Renal cortical epithelial cell (primary cell): ENCODE measurements at places on chromosomes 6 and 20.

GRCh38 chr6:5045416-5045815 lies 39.7 kb upstream of the PPP1R3G start:
- DNase-seq: no peak

- no peak for DNase-seq
Measured at GRCh38 chr6:88045521-88046136, 2.0 kb upstream of the SPACA1 start.

DNA sequence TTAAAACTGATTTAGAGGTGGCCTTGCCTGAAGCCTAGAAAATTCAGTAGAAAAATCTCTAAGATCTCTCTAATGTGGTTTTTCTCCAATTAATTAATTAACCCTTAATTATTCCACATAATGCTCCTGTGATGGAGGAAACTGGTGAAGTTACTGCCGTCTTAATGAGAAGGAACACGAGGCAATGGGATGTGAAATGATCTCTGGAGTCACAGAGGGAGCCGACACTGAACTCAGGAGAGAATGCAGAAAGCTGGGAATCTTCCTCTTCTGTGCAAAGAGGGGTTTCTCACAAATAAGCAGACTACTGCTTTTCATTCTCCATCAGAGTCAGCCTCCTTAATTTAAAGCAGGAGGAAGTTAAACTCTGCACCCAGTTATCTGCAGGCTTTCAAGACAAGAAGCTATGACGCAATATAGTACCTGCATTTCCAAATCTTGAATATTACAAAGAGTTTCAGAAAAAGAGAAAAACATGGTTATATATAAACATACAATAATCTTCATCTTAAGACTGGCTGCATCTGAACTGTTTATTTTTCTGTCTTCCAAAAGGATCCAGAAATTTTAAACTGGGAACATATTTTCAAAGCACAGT lies 18.1 kb upstream of the SNRPB2 start:
- no peak for DNase-seq

- DNase-seq: peak; percentile 95
Measured at GRCh38 chr6:25173951-25174474, 105.2 kb upstream of the CARMIL1 start.

DNA sequence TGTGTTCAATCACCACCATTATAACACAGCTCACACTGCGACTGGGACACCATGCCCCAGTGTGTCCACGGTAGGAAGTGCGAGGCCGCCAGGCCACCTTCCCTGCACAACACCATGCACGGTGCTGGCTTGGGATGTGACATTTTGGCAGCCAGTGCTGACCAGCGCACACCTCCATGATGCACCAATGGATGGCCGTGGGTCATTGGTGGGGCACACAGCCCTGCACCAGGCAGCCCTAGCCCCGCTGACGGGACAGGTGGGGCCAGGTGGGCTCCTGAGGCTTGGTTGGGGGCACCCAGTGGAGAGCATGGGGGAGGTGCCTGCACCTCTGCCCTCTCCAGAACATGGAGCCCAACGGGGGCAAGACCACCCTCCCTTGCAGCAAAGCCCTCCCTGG lies 18.2 kb upstream of the FRMD1 start:
- DNase-seq: no peak

GRCh38 chr6:32815115-32815514 lies 1.7 kb downstream of the HLA-DOB start:
- DNase-seq: peak; percentile 9

DNA sequence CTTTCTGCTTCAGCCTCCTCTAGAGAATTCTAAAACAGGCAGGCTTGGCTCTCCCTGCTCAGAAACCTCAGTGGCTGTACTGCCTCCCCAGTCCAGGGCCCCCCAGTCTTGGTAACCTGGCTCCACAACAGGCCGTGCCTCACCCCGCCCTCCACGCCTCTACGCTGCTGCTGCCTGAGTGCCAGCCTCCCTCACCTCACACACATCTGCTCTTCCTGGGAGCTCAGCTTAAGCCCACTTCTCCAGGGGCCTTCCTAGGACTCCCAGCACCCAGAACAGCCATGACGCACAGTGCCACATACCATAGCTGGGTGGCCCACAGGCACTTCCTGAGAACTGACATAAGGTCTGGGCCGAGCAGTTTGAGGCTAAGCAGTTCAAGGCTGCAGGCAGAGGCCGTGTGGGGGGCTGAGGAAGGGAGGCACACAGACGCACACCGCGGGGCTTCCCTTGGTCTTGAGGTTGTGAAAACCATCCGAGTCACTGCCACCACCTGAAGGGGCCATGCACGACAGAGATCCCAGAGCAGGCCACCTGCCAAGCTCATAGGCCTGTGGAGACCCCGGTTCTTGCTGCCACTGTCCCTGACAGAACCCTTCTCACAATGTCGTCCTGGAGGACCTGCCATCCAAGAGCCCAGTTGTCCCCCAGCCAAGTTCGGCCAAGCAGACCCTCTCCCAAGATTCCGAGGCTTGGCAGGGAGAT lies 42.6 kb downstream of the DSTN start:
- DNase-seq: no peak
